ENCODE measurements at places on chromosomes 16 and 17. TPM values are rescaled to one million over a fixed set of nuclear protein-coding genes. Genes with fewer than 3 reads are reported as not detected.

Gene ZPBP2
- not detected for total RNA-seq

Gene CA5A
- total RNA-seq: not detected

Gene ALDH3A2
- 125 TPM for total RNA-seq

Gene NPIPA7
- total RNA-seq: 12.9 TPM

Gene SOCS3
- 313 TPM for total RNA-seq

Gene RAB37
- 2.2 TPM for total RNA-seq

Gene CDT1
- 0.71 TPM for total RNA-seq

Gene NOD2
- total RNA-seq: 7.4 TPM

Gene TBC1D16
- total RNA-seq: 45.9 TPM

Gene HAPSTR1
- 60.4 TPM for total RNA-seq

Gene FAM20A
- 25.3 TPM for total RNA-seq

Gene GJD3
- total RNA-seq: 1.5 TPM

Gene TEX14
- total RNA-seq: not detected

Gene PSMB3
- 124 TPM for total RNA-seq

Gene DPEP1
- total RNA-seq: not detected

Gene CCDC92B
- total RNA-seq: 0.14 TPM

Gene GPR179
- total RNA-seq: not detected

Gene SYCE1L
- 0.81 TPM for total RNA-seq

Gene KRT40
- total RNA-seq: not detected

Gene OMG
- total RNA-seq: not detected

Gene KRTAP3-2
- not detected for total RNA-seq

Gene SLC5A10
- total RNA-seq: not detected

Gene CHST6
- 7.7 TPM for total RNA-seq

Gene ZFP3
- total RNA-seq: 3.2 TPM

Gene MFSD11
- 49.7 TPM for total RNA-seq

Gene MYOCD
- total RNA-seq: 102 TPM

Gene CACNA1G
- 0.27 TPM for total RNA-seq

Gene ALOX12
- not detected for total RNA-seq

Gene WSB1
- total RNA-seq: 284 TPM

Gene KRT20
- 1.8 TPM for total RNA-seq

Gene PSME3
- 82.5 TPM for total RNA-seq

Gene CACNG5
- total RNA-seq: not detected

Gene CA7
- total RNA-seq: not detected

Gene NACA2
- total RNA-seq: not detected

Gene ZNF646
- total RNA-seq: 17.9 TPM

Gene KRT15
- total RNA-seq: not detected

Gene HOXB6
- 9.9 TPM for total RNA-seq

Gene HOXB7
- 7.2 TPM for total RNA-seq

Gene TEKT5
- not detected for total RNA-seq

Gene RASD1
- total RNA-seq: 28.9 TPM

Gene RAMP2
- 32.3 TPM for total RNA-seq

Gene CARD14
- not detected for total RNA-seq
